ENCODE measurements at places on chromosomes 5 and 9.

DNA sequence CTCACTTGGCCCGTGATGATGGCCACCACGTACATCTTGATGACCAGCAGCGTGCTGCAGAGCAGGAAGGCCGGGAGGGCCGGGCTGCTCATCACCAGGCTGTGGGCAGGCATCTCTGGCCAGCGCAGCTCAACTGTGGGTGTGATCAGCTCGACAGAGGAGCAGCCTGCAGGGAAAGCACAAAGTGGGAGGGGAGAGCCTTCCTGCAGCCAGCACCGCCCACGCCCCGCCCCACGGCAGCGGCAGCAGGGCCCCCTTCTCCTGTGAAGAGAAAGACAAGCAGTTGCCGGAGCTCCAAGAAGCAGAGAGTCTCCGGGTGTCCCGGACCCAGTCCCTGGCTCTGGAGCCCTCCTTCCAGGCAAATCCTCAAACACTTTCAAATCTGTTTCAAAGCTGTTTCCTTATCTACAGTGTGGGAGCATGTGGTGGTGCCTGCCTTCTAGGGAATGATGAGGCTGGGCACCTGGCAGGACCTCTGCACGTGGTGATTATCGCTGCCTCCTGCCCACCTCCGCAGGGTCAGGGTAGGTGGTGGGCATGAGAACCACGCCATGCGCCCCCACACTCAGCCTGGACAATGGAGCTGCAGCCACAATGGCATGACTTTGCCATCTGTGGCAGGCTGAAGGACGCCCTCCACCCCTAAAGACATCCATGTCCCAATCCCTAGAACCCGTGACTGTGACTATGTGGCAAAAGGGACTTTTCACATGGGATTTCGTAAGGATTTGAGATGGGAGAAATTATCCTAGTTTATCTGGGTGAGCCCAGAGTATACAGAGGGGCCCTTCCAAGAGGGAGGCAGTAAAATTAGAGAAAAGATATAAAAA is at the start of gene PTGES:
Gene PTGES (minus strand): TSS at position 143 of the 830 bp plus-strand sequence. CDS start 30 bp downstream, at position 113.
- peak; percentile 40 for DNase-seq

DNA sequence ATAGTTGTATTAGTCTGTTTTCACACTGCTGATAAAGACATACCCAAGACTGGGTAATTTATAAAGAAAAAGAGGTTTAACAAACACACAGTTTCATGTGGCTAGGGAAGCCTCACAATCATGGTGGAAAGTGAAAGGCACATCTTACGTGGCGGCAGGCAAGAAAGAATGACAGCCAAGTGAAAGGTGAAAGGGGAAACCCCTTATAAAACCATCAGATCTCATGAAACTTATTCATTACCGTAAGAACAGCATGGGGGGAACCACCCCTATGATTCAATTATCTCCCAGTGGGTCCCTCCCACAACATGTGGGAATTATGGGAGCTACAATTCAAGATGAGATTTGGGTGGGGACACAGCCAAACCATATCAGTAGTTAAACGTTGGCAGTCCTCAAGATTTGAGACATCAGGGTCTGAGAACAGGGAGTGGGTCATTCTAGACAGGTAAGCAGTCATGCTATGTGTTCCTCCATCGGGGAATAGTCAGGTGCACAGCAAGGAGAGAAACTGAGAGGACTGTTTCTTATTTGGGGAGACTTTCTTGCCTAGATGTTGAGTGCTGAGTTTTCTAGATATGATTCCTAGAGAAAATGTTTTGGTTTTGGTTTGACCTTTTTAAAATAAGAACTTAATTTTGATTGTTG is 45.8 kb upstream of the ENTREP1 start:
- DNase-seq, result no peak

GRCh38 chr5:154406231-154406630 is 39.6 kb upstream of the SAP30L start:
- DNase-seq, result peak; percentile 29

DNA sequence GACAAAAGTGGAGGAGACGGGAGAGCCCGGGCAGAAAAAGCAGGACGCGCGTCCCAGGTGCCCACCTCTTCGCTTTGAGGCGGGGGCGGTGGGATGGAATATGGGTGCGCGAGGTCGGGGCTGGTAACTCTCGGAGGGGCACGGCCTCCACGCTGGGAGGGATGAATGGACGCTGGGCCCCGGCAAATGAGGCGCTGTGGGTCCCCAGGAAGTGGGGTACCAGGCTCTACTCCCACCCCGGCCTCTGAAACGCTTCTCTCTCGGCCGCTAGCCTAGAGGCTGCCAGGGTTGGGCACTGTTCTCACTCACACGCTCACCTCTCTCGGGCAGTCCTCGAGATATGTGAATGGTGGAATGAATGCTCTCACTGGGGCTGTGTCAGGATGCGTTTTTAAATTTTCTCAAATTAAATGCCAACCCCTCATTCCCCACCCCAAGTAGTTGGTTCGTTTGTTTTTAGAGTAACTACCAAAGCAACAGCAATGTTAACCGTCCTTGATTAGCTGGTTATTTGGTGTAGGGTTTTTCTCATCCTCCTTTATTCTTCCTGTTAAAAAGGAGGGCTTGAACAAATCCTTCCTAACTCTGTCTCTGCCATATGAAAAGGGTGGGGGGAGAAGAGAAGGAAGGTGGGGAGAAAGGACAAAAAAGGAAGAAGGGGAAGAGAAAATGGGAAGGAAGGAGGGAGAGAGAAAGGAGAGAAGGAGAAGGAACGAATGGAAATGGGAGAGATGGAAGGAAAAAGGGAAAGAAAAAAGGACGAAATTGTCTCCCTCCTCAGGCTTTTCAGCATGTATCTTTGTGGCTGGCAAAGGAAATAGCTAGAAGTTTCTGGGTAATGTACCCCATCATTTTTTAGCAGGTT is 1.3 kb upstream of the EBF1 start:
- DNase-seq, result no peak

- no peak for DNase-seq
Measured at GRCh38 chr5:163890261-163890660, 384.8 kb downstream of the MAT2B start.

DNA sequence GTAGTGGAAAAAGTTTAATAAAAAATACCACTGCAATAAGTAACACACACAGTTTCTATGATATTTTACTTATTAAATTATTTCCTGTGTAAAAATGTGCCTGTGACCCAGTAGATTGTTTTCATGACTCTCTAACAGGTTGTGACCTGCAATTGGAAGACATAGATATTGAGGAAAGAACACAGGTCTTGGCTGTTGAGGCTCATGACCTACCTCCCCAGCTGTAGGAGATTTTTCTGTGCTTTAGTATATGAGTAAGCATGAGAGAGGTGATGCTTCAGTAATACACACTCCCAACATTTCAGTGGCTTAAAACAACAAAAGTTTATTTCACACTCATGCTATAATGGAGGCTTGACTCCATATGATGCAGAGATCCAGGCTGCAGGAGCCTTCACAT is 47.3 kb upstream of the TNC start:
- DNase-seq, result no peak

DNA sequence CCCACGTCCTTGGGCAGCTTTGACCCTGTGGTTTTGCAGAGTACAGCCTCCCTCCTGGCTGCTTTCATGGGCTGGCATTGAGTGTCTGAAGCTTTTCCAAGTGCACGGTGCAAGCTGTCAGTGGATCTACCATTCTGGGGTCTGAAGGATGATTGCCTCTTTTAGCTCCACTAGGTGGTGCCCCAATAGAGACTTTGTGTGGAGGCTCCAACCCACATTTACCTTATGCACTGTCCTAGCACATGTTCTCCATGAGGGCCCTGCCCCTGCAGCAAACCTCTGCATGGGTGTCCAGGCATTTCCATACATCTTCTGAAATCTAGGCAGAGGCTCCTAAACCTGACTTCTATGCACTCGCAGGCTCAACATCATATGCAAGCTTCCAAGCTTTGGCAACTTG is 644.2 kb upstream of the CDH9 start:
- no peak for DNase-seq

- no peak for DNase-seq
Measured at GRCh38 chr5:122153230-122153629, 23.9 kb downstream of the ZNF474 start.

DNA sequence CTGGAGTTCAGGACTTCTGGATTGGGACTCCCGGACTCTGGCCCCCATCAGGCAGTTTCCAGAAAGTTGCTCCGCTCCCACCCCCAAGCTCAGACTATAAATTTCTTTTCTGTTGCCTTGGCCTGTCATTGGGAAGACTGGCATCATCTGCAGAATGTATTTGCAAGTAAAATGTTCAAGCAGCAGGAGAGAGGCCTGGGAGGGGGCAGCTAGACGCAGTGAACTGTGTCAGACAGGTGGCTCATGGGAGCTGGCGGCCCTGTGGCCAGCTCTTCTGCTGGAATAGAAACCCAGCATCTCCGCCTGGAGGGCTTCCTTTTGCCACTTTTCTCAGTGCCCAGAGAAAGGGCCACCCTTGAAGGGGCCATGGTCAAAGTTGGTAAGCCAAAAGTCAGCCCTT is 16.0 kb downstream of the INSYN2B start:
- DNase-seq, result no peak

Data from HCT116 (cell line).